Activated naive CD4-positive, alpha-beta T cell treated with anti-CD3 and anti-CD28 coated beads for 36 hours (primary cell): ENCODE measurements at places on chromosomes 2 and 18. TPM values are rescaled to one million over a fixed set of nuclear protein-coding genes. Genes with fewer than 3 reads are reported as not detected.

Gene CNTNAP5
- total RNA-seq, result not detected

Gene DHRS9
- 2.0 TPM for total RNA-seq

Gene CDH2
- total RNA-seq, result not detected

Gene NGEF
- 0.12 TPM for total RNA-seq

Gene ZNF397
- 23.2 TPM for total RNA-seq

Gene TMEM163
- total RNA-seq, result not detected

Gene CRYGC
- total RNA-seq, result not detected

Gene OBSL1
- 1.6 TPM for total RNA-seq

Gene NCKAP5
- not detected for total RNA-seq

Gene TEX44
- not detected for total RNA-seq

Gene ANKRD62
- not detected for total RNA-seq

Gene ATF2
- total RNA-seq, result 48.0 TPM

Gene DSG2
- 0.45 TPM for total RNA-seq

Gene SERPINE2
- 64.6 TPM for total RNA-seq

Gene KLF7
- 30.1 TPM for total RNA-seq

Gene MC4R
- total RNA-seq, result not detected

Gene ZBTB7C
- not detected for total RNA-seq

Gene ADAM23
- 0.42 TPM for total RNA-seq

Gene EML4
- total RNA-seq, result 65.8 TPM

Gene RIT2
- not detected for total RNA-seq

Gene RPRM
- not detected for total RNA-seq

Gene FRZB
- total RNA-seq, result not detected

Gene CFAP65
- total RNA-seq, result not detected

Gene GCG
- total RNA-seq, result not detected

Gene UPP2
- total RNA-seq, result not detected

Gene SANBR
- total RNA-seq, result 2.1 TPM

Gene DUSP2
- 463 TPM for total RNA-seq

Gene SPHKAP
- not detected for total RNA-seq

Gene SLC9A4
- total RNA-seq, result 0.07 TPM

Gene GCA
- 36.7 TPM for total RNA-seq

Gene DOCK10
- total RNA-seq, result 137 TPM

Gene LIMS3
- total RNA-seq, result 2.1 TPM

Gene NAT8
- not detected for total RNA-seq

Gene INPP4A
- 34.8 TPM for total RNA-seq

Gene MYO7B
- total RNA-seq, result 0.37 TPM

Gene PLEK
- 0.77 TPM for total RNA-seq

Gene MOGAT1
- total RNA-seq, result not detected

Gene NT5C1B
- not detected for total RNA-seq

Gene ECEL1
- total RNA-seq, result not detected

Gene KLHL41
- not detected for total RNA-seq

Gene KRTCAP3
- 5.0 TPM for total RNA-seq

Gene RHOB
- total RNA-seq, result 2.0 TPM

Gene SALL3
- not detected for total RNA-seq

Gene ITGB6
- not detected for total RNA-seq

Gene CDH20
- total RNA-seq, result not detected
